ENCODE measurements at places on chromosomes 11 and 22. TPM values are rescaled to one million over a fixed set of nuclear protein-coding genes. Genes with fewer than 3 reads are reported as not detected.

YAP1 gene
- total RNA-seq: 240 TPM

MS4A3 gene
- total RNA-seq: not detected

SYVN1 gene
- total RNA-seq: 47.6 TPM

SRSF8 gene
- total RNA-seq: 10.6 TPM

GLYATL1 gene
- 0.33 TPM for total RNA-seq

ELF5 gene
- total RNA-seq: 0.12 TPM

JRKL gene
- total RNA-seq: 26.5 TPM

NNMT gene
- 137 TPM for total RNA-seq

ALKBH8 gene
- total RNA-seq: 21.4 TPM

GPHA2 gene
- total RNA-seq: not detected
